ENCODE measurements at places on chromosomes 11 and 22. TPM values are rescaled to one million over a fixed set of nuclear protein-coding genes. Genes with fewer than 3 reads are reported as not detected.
A peak's percentile ranks its signal among the peaks of the same experiment; 100 is the strongest.

GRCh38 chr22:24201681-24202614 is 20.7 kb downstream of the SUSD2 start:
- H3K27ac ChIP-seq = no peak overlapping the region
- no peak for DNase-seq
- no peaks in the 10 kb centered on the region for H3K36me3 ChIP-seq
- peaks cover 7% of the 10 kb centered on the region for H3K4me1 ChIP-seq
- no peak overlapping the region for H3K4me3 ChIP-seq
- no peaks in the 10 kb centered on the region for H3K27me3 ChIP-seq

DNA sequence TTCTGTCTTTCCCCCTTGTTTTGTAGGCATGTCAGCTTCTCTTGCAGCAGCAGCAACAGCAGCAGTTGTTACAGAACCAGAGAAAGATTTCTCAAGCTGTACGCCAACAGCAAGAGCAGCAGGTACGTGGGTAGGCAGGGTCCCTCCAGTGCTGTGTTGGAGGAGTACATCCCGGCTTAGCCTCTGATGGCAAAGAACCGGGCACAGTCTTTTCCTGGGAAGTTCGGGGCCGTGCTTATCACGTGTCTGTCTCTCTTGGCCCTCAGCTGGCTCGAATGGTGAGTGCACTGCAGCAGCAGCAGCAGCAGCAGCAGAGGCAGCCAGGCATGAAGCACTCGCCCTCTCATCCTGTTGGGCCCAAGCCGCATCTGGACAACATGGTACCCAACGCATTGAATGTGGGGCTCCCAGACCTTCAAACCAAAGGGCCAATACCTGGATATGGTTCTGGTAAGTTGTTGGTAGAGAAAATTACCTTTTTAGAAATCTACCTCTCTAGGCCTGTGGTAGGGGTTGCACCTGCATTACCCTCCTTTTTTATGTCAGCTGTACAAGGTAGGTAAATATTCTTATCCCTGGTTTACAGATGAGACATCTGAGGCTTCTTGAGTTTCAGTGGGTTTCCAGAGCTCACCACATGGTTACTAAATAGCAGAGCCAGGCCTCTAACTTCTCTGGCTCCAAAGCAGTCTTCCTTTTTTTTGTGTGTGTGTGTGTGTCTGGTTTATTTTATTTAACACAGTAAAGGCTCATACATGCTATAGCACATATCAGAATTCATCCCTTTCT is 45.2 kb upstream of the ADSL start:
- H3K4me1 ChIP-seq = peaks cover 3% of the 10 kb centered on the region
- H3K4me3 ChIP-seq = no peak overlapping the region
- no peaks in the 10 kb centered on the region for H3K27me3 ChIP-seq
- no peak for DNase-seq
- no peak overlapping the region for H3K27ac ChIP-seq

DNA sequence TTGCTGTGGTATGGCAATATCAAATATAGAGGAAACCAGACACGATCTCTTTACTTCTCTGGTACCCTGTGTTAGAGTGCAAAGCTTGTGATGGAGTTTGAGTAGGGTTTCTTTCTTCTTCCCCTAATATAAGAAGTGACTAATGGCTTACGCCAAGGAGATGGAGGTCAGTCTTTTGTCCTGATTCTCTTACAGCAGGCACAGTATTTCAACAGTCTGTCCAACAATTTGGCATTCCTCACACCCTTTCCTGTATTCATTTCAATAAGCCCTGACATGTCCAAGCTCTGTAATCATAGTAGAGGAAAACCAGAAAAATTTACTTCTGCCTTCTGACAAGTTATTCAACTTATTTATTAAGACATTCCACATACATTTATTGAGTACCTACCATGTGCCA is 546.2 kb downstream of the TMEM135 start:
- no peaks in the 10 kb centered on the region for H3K27me3 ChIP-seq
- H3K36me3 ChIP-seq = no peaks in the 10 kb centered on the region
- H3K27ac ChIP-seq = no peak overlapping the region
- no peak for DNase-seq
- H3K4me1 ChIP-seq = no peaks in the 10 kb centered on the region

GRCh38 chr11:133844217-133844616 is 1.1 kb downstream of the SPATA19 start:
- H3K27ac ChIP-seq = no peak overlapping the region
- H3K4me3 ChIP-seq = no peak overlapping the region
- DNase-seq = no peak
- H3K4me1 ChIP-seq = no peaks in the 10 kb centered on the region
- no peaks in the 10 kb centered on the region for H3K36me3 ChIP-seq

GRCh38 chr11:110990311-110990710 is 255.2 kb upstream of the POU2AF2 start:
- H3K4me1 ChIP-seq = peaks cover 10% of the 10 kb centered on the region
- H3K4me3 ChIP-seq = no peak overlapping the region
- no peaks in the 10 kb centered on the region for H3K27me3 ChIP-seq
- H3K27ac ChIP-seq = no peak overlapping the region
- no peak for DNase-seq

- no peaks in the 10 kb centered on the region for H3K36me3 ChIP-seq
- peaks cover 5% of the 10 kb centered on the region for H3K4me1 ChIP-seq
- DNase-seq = no peak
- no peak overlapping the region for H3K27ac ChIP-seq
- no peaks in the 10 kb centered on the region for H3K27me3 ChIP-seq
- no peak overlapping the region for H3K4me3 ChIP-seq
These were observed 5.6 kb downstream of the DYNC2H1 start for GRCh38 chr11:103114836-103115235.

DNA sequence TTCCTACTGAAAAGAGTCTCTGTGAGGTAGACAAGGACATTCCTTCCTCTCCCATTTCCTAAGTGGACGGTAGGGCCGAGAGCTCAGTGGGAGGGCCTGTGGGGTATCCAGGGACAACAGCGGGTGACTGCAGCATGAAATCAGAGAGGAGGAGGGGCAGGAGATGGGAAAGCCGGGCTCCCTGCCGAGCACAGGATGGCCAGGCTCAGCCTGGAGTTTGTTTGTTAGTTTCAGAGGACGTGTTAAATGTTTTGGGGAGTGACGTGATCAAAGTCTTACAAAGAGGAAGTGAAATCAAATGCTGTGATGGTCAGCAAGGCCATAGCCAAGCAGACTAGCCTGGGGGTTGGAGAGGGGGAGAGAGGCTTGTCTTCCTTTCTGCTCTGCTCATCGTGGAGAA is 152.7 kb downstream of the ADAMTS15 start:
- DNase-seq = peak; percentile 70
- peaks cover 5% of the 10 kb centered on the region for H3K4me1 ChIP-seq
- H3K27me3 ChIP-seq = no peaks in the 10 kb centered on the region
- H3K4me3 ChIP-seq = no peak overlapping the region
- H3K36me3 ChIP-seq = no peaks in the 10 kb centered on the region

GRCh38 chr22:44691796-44692661 is 10.0 kb upstream of the PRR5 start:
- no peak overlapping the region for H3K27ac ChIP-seq
- no peak overlapping the region for H3K4me3 ChIP-seq
- no peaks in the 10 kb centered on the region for H3K36me3 ChIP-seq
- DNase-seq = no peak

- no peaks in the 10 kb centered on the region for H3K4me1 ChIP-seq
- H3K4me3 ChIP-seq = no peak overlapping the region
- no peaks in the 10 kb centered on the region for H3K27me3 ChIP-seq
- peak; percentile 23 for DNase-seq
These were observed 65.9 kb downstream of the PRR5L start for GRCh38 chr11:36361901-36362391.

GRCh38 chr11:114396916-114397315 is 3.4 kb downstream of the C11orf71 start:
- H3K36me3 ChIP-seq = no peaks in the 10 kb centered on the region
- no peak overlapping the region for H3K27ac ChIP-seq
- H3K27me3 ChIP-seq = no peaks in the 10 kb centered on the region
- no peak for DNase-seq
- peaks cover 14% of the 10 kb centered on the region for H3K4me1 ChIP-seq

- no peak for DNase-seq
- no peak overlapping the region for H3K27ac ChIP-seq
- H3K27me3 ChIP-seq = no peaks in the 10 kb centered on the region
- no peaks in the 10 kb centered on the region for H3K36me3 ChIP-seq
- no peak overlapping the region for H3K4me3 ChIP-seq
- H3K4me1 ChIP-seq = peaks cover 4% of the 10 kb centered on the region
These were observed 11.1 kb downstream of the RSPH14 start for GRCh38 chr22:23130697-23131096.

- no peaks in the 10 kb centered on the region for H3K27me3 ChIP-seq
- no peak overlapping the region for H3K4me3 ChIP-seq
- peak overlapping the region; percentile 1 for H3K27ac ChIP-seq
These were observed 42.8 kb upstream of the DKK3 start for GRCh38 chr11:12051287-12051662.

DNA sequence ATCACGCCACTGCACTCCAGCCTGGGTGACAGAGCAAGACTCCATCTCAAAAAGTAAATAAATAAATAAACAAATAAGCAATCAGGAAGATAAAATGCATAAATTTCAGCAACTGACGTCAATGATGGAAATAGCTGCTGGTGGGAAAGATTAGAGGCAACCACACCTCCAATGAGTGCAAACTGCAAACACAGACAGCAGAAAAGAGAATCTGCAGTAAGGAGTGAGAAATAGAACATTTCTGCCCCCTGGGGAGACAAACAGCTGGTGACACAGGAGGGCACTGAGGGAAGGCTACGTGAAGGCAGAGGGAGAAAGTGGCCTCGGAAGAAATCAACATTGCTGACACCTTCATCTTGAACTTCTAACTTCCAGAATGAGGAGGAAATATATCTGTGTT is 6.5 kb downstream of the PI4KA start:
- peaks cover 15% of the 10 kb centered on the region for H3K4me1 ChIP-seq
- H3K27ac ChIP-seq = no peak overlapping the region
- H3K36me3 ChIP-seq = no peaks in the 10 kb centered on the region
- no peak overlapping the region for H3K4me3 ChIP-seq
- H3K27me3 ChIP-seq = no peaks in the 10 kb centered on the region

- no peaks in the 10 kb centered on the region for H3K36me3 ChIP-seq
- peak overlapping the region; percentile 95 for H3K27ac ChIP-seq
- DNase-seq = peak; percentile 37
- peak overlapping the region; percentile 84 for H3K4me3 ChIP-seq
- H3K27me3 ChIP-seq = no peaks in the 10 kb centered on the region
These were observed 335 bp downstream of the TMEM138 start for GRCh38 chr11:61362542-61362875.

DNA sequence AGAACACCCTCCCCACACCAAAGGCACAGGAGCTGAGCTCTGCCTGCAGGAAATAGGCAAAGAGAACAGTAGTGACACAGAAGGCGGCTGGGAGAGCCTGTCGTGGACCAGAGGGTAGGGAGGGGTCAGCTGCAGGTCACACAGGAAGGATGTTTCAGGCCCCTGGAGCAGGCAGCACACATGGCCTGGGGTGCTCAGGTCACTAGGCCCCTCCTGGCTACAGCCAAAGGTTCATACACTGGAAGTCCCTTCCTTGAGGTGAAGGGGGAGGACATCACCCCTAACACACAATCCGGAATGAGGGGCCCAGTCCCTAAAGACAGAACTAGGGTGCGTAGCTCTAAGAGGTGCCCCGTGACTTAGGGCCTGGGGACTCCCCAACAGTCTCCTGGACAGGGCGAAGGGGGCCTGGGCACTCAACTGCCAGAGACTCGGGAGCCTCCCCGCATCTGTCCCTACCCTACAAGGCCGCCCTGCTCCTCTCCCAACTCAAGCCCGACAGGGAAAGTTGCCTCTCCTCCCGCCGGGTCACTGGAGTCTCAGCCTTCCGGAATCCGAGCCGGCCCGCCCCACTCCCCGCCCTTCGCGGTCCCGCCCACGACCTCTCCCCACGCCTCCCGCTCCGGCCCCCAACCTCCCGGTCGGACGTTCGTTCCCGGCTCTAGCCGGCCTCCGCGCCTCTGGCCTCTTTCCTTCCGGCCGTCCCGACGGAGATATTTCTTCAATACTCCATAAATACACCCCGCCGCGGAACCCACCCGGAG is at the start of gene CYB5R2:
TSS of gene CYB5R2 (minus strand) at position 541 of the 764 bp plus-strand sequence. CDS start 675 bp downstream, outside the sequence.
- H3K27ac ChIP-seq = peak within 1 kb of the TSS; percentile 85
- H3K4me3 ChIP-seq = peak within 1 kb of the TSS; percentile 72
- H3K36me3 ChIP-seq = no peaks in the 10 kb centered on the region
- peak; percentile 83 for DNase-seq

- H3K36me3 ChIP-seq = no peaks in the 10 kb centered on the region
- H3K4me1 ChIP-seq = no peaks in the 10 kb centered on the region
- no peak for DNase-seq
- H3K4me3 ChIP-seq = no peak overlapping the region
- H3K27me3 ChIP-seq = no peaks in the 10 kb centered on the region
These were observed 25.3 kb upstream of the POLA2 start for GRCh38 chr11:65236194-65237059.

DNA sequence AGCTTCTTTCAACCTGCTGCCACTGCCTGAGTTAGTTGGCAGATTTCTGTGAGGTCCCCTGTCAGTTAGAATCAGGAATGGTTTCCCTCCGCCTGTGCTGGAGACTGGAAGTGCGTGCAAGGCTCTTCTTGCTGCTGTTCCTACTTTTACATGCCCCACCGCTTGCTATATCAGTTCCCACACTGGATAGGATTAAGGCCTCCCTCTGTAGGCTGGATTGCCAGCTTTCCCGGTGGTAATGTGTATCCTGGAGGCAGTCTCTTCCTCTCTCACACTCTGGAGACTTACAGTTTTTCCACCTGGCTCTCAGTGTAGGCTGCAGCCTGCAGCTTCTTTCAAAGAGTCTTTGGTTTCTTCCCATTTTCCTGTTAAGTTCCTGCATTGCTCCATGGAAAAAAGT is 66.5 kb downstream of the ARHGAP42 start:
- no peak for DNase-seq
- H3K36me3 ChIP-seq = no peaks in the 10 kb centered on the region
- no peaks in the 10 kb centered on the region for H3K4me1 ChIP-seq

GRCh38 chr22:24285245-24285644 is 14.6 kb downstream of the SPECC1L start:
- no peak overlapping the region for H3K4me3 ChIP-seq
- no peaks in the 10 kb centered on the region for H3K27me3 ChIP-seq
- DNase-seq = no peak

GRCh38 chr11:12445001-12445400 is 67.6 kb downstream of the PARVA start:
- H3K36me3 ChIP-seq = no peaks in the 10 kb centered on the region
- no peak overlapping the region for H3K27ac ChIP-seq
- no peaks in the 10 kb centered on the region for H3K4me1 ChIP-seq
- no peak for DNase-seq
- no peaks in the 10 kb centered on the region for H3K27me3 ChIP-seq

- H3K36me3 ChIP-seq = no peaks in the 10 kb centered on the region
- H3K4me3 ChIP-seq = no peak overlapping the region
- H3K27ac ChIP-seq = no peak overlapping the region
These were observed 406.3 kb downstream of the ETS1 start for GRCh38 chr11:128181088-128181480.

Gene FGF19
- total RNA-seq = 0.31 TPM

Gene CHADL
- 6.5 TPM for total RNA-seq

Gene HEPHL1
- 0.87 TPM for total RNA-seq

Data from testis (tissue), 5 donors.